Fibroblast of skin of abdomen (primary cell): ENCODE measurements at places on chromosomes 13 and 19.

GRCh38 chr19:5961969-5962945, 15.7 kb downstream of the RANBP3 start:
- peak; percentile 37 for DNase-seq

- no peak for DNase-seq
Measured at GRCh38 chr13:113848431-113849260, 15.2 kb downstream of the GAS6 start.

DNA sequence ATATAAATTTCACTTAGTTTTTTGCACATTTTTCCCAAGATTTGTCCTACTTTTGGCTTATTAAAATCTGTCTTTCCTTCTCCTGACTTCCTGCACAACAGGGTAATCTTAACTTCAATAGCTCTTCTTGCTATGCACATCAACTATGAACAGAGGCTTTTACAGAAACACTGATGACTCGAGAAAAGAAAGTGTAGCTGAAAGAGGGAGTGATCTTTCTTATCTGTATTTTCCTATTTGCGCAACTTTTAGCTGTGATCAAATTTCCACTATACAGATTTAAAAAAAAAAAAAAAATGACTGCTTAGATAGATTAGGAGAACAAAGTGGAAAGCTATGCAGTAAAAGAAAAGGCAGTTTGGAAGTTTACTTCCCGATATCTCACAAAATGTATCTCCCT, 406.9 kb downstream of the LIG4 start:
- no peak for DNase-seq

DNA sequence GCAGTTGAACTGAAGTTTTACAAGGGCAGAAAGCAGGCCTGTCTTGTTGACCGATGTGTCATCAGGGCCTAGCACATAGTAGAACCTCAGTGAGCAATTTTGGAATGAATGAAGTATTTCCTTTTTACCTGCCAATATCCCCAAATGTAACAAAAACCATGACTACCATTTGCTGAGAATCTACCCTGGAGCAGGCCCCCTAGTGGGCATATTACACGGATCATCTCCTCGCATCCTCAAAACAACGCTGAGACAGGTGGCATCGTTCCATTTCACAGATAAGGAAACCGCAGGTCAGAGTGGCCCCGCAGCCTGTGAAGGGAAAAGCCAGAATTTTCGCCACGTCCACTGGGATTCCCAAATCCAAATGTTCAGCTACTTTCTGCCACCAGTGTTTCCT, 77.9 kb downstream of the CACNA1A start:
- DNase-seq = peak; percentile 5

GRCh38 chr19:33193269-33193864, 763 bp upstream of the LRP3 start:
- DNase-seq = no peak
